ENCODE measurements at places on chromosomes 6 and 20.

DNA sequence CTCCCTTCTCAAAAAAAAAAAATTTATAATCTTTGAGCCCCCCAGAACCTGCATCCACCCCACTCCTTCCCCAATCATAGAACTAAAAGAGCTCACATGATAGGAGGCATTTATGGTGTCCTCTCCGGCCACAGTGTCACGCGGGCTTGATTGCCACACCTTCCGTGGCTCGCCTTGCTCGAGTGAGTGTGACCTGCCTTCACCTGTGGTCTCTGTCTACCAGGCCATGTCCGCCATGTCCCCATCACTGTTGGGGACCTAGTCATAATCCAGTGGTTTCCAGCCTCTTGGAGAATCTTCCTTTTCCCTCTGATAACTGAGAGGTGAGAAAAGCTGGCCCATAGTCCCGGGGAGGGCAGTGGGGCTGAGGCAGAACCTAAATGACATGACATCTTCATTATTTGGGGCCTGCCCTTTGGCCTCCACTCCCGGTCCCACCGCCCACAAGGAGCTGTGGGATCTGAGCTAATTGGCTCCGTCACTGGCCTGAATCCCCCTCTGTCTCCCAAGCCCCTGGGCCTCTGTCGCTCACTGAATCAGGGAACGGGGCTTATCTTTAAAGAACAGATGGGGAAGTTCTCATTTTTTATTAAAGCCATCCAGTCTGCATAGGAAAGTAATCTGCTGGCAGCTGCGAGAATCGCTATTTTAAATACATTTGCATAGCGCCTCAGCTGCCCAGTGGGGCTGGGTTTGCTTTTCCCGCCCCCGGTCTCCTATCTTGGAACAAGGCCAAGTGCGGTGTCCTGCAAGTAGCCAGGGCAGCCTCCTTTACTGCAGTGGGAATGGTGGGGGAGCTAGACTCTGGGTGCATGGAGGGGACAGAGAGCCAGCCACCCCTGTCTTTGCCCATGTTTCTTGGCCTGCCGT is 197.6 kb upstream of the PMEPA1 start:
- no peak for DNase-seq

DNA sequence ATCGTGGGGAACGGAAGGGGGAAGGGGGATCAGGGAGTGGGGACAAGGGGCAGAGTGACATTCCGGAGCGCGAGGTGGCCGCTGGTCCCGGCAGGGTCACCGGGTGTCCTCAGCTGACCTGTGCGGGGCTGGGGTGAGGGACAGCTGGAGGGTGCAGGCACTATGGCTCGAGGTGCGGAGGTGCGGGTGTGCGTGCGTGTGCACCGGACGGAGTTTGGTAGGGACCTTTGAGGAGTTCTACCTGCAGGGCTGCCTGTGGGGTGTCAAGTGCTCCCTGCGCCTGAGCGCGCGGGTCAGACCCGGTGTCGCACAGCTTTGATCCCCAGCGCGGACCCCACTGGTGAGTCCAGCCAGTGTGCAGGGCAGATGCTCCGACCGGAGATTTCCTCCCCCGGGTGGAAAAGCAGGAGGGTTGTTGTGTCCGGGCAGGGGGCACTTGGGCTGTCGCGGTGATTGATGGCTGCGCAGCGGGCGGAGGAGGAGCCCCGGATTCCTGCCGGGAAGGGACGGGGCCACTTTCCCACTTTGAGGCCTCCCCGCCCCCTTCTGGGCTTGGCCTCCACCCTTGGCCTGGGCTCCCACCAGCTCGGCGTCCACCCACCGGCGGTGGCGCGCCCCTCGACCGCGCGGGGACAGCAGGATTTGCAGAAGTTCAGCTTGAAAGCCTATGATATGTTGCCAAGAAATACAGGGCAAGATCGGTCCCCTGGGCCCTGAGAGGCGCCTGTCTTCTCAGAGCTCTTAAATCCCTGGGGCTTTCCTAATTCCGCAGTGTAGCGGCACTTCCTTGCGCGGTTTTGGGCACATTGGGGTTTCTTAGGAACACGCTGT is 658 bp downstream of the RIN2 start:
- DNase-seq, result peak; percentile 39

DNA sequence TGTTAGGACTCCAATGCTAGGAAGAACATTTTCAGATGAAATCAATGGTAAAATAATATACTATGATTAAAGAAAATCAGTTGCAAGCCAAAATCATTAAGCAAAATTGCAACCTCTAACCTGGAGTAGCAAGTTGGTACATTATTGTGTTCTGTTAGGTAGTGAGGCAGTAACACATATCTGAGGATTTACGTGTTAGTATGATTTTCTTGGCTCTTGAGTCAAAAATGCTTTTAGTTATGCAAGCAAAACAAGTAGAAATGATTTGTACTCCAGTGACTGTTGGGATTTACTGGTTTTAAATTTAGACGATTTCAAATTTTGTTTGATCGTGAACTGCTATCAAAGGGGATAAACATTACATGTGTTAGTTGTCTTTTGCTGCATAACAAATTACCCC is 293.0 kb upstream of the BTBD3 start:
- DNase-seq, result no peak

GRCh38 chr20:23605867-23606651 is at the start of gene CST9:
Gene CST9 (minus strand): TSS chr20:23605917. CDS start chr20:23605864, 53 bp downstream.
- no peak for DNase-seq

DNA sequence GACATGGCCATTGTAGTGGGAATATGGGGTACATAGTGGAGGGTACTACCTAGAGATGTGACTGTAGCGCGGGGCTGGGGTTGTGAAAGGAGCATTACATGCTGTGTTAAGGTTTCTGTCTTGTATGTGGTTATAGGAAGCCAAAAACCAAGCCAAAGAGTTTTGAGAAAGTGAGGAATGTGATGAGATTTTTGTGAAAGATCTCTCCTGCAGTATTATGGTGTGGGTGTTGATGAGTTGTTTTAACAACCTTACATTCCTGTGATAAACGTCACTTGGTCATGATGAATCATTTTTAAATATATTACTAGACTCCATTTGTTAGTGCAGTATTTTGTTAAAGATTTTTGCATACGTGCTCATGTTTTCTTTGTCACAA is 48.9 kb downstream of the ZFAND3 start:
- DNase-seq, result peak; percentile 78

GRCh38 chr6:42302411-42302810 is 84.8 kb upstream of the MRPS10 start:
- DNase-seq, result peak; percentile 32

- DNase-seq, result peak; percentile 54
Observed at GRCh38 chr6:14333556-14334305, 216.2 kb downstream of the CD83 start.

DNA sequence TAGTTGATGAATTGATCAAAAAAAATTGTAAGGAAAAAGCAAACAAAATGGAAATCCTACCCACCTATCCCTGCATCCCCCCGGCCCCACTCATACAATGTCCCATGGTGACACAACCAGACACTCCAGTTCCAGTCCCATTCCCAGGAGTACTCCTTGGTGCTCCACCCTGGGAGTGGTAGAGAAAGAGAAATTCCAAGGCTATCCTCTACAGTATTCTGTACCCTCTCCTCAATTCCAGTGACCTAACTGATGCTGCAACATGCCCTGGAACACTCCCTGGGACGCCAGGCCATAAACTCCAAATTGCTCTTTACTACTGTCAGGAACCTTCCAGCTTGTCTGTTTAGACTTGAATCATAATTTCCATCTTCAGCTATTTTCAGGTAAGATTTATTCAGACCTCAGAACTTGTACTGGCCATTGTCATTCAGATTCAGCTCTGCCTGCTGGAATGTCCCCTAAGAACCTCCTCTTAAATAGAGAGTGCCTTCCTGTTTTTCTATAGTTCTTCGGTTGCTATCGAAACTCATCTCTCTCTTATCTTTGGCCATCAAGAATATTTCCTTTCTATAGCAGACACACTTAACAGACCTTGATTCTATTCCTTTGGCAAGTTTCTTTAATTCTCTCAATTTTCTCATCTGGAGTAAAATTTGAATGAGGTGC is 8.7 kb downstream of the GPX6 start:
- DNase-seq, result no peak

- peak; percentile 66 for DNase-seq
Observed at GRCh38 chr20:17431621-17432364, 99.4 kb downstream of the BFSP1 start.

DNA sequence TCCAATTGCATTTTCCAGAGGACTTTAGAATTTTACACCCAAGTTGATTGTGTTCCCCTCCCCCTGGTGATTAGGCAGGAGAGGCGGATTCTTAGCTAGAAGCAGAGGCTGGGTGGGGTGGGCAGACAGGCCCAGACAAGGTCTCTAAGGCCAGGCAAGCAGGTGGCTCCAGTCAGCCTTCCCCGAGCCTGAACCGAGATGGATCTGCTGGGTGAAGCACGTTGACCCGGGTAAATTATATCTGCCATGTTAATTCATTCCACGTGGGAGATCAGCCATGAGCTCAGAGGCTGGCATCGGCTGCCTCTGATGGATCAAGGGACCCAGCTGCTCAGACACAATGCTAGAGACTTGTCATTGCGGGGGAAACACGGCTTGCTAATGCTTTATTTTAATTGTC is 159.5 kb upstream of the MAFB start:
- DNase-seq, result no peak

DNA sequence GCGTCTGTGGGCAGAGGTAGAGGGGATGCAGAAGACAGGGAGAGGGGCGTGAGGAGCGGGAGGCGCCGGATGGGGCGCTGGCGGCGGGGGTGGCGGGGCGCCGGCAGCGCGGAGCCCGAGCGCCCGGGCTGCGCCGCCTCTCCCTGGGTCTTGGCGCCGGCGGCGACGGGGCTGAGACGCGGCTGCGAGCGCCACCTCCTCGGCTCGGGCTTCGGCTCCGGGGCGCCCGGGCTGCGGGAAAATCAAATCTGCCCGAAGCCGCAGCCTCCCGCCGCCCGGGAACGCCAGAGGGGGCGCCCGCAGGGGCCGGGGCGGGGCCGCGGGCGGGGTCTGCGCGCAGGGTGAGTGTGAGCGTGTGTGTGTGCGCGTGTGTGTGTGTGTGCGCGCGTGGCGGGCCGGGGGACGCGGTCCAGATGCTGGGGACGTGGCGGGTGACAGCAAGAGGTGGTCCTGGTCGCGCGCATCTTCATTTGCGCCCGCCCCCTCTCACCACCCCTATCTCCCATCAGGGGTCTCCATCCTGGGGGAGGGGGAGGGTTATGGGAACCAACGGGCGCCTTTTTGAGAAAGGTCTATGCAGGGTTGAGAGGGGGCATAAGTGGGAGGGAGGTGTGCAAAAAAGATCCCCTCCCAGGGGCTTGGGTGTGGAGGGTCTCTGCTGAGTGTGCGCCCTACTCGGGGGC is 646 bp upstream of the CPNE5 start:
- DNase-seq, result peak; percentile 16

- DNase-seq, result peak; percentile 87
Observed at GRCh38 chr6:36360241-36361054, 23.8 kb upstream of the BNIP5 start.

- peak; percentile 82 for DNase-seq
Observed at GRCh38 chr20:47318027-47318585, 38.4 kb downstream of the ZMYND8 start.

DNA sequence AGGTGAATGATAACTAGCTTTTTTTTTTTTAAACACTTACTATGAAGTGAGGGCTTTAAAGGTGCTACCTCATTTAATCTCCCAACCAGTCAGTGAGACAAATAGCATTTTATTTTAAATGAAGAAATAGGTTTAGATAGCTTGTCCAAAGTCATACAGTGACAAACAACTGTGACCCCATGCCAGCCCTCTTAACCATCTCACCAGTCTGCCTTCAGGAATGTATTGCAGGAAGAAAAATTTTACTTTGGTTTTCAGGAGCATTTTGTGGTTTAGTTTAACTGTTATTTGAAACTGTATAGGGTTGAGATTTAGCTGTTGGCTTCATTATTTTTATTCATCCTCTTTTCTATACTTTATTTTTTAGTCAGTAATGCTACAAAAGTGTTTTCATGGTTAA is 18.6 kb downstream of the DSE start:
- DNase-seq, result no peak

GRCh38 chr20:58623579-58624473 is 27.3 kb upstream of the STX16 start:
- DNase-seq, result peak; percentile 89

GRCh38 chr6:138196122-138196738 is 22.1 kb downstream of the PBOV1 start:
- DNase-seq, result no peak

All from fibroblast of the aortic adventitia (primary cell).